ENCODE measurements at places on chromosomes 5 and 9.

DNA sequence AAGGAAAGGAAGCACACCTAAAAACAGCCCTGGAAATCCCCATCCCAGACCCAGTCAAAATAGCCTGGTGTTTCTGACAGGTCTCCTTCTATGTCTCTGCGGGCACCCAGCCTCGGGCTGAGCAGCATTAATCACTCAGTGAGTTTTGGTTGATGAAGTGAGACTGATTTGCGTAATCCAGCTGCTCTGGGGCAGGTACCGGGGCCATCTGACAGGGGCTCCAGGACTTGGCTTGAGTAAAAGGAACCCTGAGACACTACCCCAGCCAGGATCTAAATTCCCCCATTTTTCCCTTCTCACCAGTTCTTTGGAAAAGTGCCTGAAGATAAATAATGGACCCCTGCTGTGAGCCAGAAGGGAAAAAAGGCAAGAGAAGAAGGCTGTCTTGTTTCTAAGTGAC lies 596 bp downstream of the SLC28A3 start:
- no peak for DNase-seq

- no peak for DNase-seq
Observed at GRCh38 chr9:93667627-93668026, 91.2 kb downstream of the PHF2 start.

- DNase-seq, result no peak
Observed at GRCh38 chr5:77499441-77499840, 7.3 kb upstream of the WDR41 start.

- no peak for DNase-seq
Observed at GRCh38 chr9:16729651-16730050, 140.8 kb downstream of the BNC2 start.

GRCh38 chr9:135098400-135099105 lies 11.1 kb downstream of the OLFM1 start:
- no peak for DNase-seq

- no peak for DNase-seq
Observed at GRCh38 chr9:134622896-134623257, 18.7 kb upstream of the COL5A1 start.

DNA sequence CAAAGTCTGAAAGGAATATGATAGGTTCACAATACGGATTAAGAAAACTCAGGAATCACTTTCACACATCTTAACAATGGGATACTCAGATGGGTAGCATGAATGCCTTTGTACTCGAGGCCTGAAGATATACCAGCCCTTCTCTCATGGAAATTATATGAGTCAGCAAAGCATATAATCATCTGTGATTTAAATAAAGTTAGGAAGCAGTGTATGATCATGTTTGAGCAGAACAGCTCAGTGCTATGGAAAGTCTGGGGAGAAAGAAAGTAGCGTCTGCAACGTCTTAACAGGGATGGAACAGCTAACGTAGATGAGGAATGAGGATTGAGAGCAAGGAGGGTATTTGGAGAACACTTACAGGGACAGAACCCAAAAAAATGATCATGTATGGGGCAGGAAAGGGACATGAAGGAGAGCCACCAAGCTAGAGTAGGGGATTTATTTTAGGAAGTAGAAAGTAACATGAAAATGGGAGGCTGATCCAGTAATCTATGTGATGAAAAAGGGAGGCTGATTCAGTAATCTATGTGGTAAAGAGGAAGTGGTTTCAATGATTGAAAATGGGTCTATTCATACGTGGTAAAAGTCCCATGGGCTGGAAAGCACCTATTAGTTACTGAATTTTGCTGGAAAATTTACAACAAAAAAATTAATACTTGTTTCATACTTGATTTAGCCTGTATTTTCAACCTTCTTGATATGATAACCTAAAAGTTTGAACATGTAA lies 85.9 kb downstream of the GNA14 start:
- DNase-seq, result no peak

DNA sequence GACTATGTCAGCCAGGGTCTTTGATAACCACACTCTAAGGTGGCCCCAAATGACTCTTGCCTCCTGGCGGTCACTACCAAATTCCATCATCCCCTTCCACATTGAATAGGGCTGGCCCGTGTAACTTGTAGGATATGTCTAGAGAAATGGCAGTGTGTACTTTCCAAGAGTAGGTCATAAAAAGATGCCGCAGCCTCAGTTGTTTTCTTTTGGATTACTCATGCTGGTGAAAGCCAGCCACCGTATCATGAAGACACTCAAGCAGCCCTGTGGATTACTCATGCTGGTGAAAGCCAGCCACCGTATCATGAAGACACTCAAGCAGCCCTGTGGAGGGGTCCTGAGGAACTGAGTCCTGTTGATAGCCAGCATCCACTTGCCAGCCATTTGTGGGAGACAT lies 172.0 kb upstream of the TBC1D2 start:
- DNase-seq, result no peak

- DNase-seq, result no peak
Observed at GRCh38 chr5:175493726-175494125, 15.4 kb downstream of the SFXN1 start.

- DNase-seq, result no peak
Observed at GRCh38 chr5:145904743-145905142, 31.6 kb upstream of the SH3RF2 start.

DNA sequence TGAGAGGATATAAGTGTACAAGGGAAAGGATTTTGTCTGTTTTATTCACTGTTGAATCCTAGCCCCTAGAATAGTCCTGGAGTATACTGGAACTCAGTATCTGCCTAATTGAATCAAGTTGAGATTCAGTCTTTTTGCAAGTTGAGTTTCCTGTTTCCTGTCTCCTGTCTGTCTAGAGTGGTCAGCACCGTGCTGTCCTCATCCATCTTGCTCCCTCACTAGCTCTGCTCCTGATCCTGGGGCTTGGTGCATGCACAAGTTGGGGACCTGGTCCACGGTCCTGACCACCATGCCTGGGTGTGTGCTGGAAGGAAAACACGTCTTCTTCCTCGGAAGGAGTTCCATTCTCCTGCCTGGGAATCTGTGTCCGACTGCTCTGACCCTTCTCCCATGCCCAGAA lies 3.2 kb downstream of the IL5 start:
- DNase-seq, result no peak

DNA sequence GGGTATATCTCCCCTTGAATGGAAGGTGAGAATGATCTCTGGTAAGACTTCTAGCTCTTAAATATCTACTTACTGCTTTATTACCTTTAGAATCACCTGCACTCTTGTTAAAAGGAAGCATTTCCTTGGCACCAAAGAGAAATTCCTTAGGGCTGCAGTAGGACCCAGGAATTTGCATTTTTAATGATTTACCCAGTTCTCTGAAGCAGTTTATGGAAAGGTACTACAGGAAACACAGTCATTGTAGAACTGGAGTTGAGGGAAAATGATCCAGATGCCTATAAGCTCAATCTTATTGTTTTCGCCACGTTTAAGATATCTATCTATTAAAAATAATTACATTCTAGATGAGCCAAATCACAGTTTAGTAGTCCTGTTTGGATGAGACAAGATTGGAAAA lies 9.5 kb upstream of the C9 start:
- DNase-seq, result no peak

DNA sequence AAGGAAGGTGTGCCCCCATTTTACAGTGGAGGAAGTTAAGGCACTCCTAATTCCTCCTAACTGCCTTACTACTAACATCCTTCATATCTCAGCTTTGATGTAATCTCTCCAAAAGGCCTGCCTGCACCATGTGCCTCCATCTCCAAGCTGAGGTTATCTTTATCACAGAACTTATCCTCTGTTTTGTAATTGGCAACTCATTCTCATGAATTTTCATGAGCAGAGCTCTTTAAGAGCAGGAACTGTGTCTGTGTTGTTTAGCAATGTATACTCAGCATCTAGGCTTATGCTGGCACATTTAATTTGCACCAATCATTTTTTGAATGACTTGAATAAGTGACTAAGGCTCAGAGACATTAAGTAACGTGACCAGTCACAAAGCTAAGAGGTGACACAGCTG lies 147.9 kb upstream of the VLDLR start:
- DNase-seq, result no peak

- no peak for DNase-seq
Observed at GRCh38 chr5:109644829-109645228, 44.9 kb upstream of the MAN2A1 start.

DNA sequence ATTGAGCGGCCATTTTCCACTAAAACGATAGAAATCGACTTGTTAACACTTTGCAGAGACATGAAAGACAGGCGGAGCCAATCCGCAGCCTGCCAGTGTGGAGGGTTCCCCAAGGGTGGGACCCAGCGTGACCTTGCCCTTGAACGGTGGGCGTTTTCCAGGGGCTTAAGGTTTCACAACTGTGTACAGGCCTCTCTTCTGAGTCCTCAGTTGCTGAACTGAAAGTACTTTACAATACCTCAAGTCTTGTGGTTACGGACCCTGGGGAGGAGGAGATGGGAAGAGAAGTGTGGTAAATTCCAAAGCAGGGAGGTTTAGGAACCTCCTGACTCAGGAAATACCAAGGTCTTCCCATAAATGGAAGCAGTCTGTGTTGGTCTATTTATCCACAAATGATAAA lies 68.2 kb upstream of the CKMT2 start:
- DNase-seq, result no peak

DNA sequence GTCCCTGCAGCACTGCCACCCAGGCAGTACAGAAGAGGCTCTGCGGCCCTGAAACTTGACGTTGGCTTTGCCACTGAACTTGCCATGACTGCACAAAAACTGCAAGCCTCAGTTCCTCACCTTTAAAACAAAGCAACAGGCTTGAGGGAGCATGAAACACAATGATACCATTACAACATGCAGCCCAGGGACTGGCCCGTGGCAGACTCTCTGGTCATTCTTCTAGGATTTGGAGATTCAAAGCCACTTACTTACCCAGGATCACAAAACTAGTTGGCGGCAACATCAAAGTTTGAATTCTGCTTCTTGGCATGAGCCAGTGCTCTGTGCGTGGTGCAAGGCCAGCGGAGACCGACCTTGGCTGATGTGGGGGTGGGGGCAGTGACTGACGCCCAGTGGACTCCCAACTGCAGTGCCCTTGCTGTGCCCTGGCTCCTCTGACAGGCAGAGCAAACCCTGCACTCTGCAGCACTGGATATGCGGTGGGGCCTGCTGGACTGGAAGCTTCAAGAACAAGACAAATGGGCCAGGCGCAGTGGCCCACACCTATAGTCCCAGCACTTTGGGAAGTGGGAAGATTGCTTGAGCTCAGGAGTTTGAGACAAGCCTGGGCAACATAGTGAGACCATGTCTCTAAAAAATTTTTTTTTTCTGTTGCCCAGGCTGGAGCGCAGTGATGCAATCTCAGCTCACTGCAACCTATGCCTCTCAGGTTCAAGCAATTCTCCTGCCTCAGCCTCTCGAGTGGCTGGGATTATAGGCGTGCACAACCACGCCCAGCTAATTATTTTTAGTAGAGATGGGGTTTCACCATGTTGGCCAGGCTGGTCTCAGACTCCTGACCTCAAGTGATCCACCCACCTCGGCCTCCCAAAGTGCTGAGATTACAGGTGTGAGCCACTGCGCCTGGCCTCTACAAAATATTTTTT lies 18.9 kb downstream of the SQSTM1 start:
- no peak for DNase-seq

DNA sequence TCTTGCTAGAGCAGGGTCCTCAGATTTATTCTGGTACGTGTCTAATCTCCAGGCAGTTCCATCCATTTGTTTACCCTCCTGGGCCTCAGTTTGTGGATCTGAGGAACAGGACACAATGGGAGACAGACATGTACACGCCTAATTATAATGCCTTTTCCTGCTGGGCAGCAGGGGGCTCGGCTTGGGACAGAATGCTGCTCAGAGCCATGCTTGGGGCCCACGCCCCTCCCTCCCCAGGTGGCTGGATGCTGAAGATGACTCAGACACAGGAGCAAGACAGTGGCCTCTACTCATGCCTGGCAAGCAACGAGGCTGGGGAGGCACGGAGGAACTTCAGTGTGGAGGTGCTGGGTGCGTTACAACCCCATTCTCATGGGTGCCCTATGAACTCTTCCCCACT lies 72.7 kb upstream of the ASS1 start:
- DNase-seq, result no peak

- DNase-seq, result no peak
Observed at GRCh38 chr5:142222225-142222865, 102.5 kb downstream of the SPRY4 start.

DNA sequence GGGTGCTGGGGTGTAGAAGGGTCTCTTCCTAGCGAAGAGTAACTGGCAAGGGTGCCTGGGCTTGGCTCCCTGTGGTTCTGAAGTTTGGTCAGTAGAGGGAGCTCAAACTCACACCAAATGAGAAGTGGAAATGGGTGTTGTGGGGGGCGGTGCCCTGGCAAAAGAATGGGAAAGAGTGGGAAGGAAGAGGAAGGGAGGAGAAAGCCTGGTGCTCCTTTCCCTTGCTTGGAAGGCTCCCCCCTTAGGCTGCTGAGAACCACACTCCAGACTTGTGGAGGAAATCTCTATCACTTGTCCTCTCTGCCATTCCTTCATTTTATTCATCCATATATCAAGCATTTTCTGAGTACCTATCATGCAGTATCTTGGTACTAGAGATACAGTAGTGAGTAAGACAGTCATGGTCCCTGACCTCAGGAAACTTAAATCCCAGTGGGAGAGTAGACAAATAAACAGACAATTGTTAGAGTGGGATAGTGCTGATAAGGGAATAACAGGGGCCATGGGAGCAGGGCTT lies 13.0 kb downstream of the SLC4A9 start:
- DNase-seq, result no peak

GRCh38 chr9:128203024-128203706 lies at the start of gene DNM1:
Gene DNM1, plus strand, starts transcription at chr9:128203379. Its CDS starts 92 bp downstream, at chr9:128203471.
- peak; percentile 68 for DNase-seq

- no peak for DNase-seq
Observed at GRCh38 chr5:10550222-10550995, 13.5 kb upstream of the ANKRD33B start.

GRCh38 chr5:136103118-136103517 lies 29.5 kb upstream of the SMAD5 start:
- DNase-seq, result no peak

GRCh38 chr5:16884595-16884994 lies 51.5 kb downstream of the MYO10 start:
- no peak for DNase-seq

- DNase-seq, result no peak
Observed at GRCh38 chr5:73218552-73219171, 45.7 kb downstream of the TMEM174 start.

GRCh38 chr9:22986556-22986955 lies 539.9 kb downstream of the DMRTA1 start:
- no peak for DNase-seq

- no peak for DNase-seq
Observed at GRCh38 chr5:166750376-166750775, 1541.1 kb upstream of the WWC1 start.

DNA sequence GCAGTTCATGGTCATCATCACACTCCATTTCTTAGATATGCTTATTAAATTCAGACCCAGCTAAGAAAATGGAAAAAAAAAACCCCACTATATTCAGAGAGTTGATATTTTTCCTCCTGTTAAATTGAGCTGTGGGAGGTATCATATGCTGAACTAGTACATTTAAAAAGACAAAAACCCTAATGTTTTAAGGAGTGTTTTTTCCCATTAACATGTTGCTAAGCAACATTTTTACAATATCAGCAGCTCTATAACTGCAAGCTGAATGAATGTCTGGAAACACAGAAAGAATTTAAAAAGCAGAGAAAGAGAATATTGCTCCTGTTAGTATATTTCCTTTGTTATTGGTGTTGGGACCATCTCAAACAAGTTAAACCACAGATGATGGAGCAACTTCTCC lies 265.8 kb upstream of the GRIA1 start:
- no peak for DNase-seq

- no peak for DNase-seq
Observed at GRCh38 chr5:176481711-176482110, 33.5 kb downstream of the FAF2 start.

- no peak for DNase-seq
Observed at GRCh38 chr5:54930736-54931135, 54.7 kb downstream of the ESM1 start.

All from activated naive CD4-positive, alpha-beta T cell (primary cell).